LoVo (cell line): ENCODE measurements at places on chromosomes 12 and 14.

DNA sequence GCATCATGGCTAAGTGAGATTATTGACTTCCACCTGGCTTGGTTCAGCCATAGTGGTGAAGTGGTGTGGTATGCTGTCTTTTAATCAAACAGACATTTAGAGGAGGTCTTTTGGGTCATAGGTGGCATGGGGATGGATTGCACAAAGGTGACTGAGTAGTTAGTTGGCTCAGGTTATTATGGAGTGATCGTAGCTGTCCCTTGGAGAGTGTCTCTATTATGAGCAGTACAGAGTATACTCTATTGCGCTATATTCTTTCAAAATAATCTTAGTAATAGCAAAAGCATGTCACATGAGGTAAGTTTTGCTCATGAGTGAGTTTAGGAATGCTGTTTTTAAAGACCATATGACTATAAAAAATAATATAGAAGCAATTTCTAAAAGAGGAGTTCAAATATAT, 60.4 kb downstream of the RASSF8 start:
- DNase-seq = no peak

GRCh38 chr12:112595410-112595809, 176.7 kb downstream of the PTPN11 start:
- no peak for DNase-seq

GRCh38 chr12:62361048-62361447, 100.8 kb downstream of the USP15 start:
- no peak for DNase-seq

- DNase-seq = no peak
Measured at GRCh38 chr12:27981874-27982273, 9.3 kb upstream of the PTHLH start.

DNA sequence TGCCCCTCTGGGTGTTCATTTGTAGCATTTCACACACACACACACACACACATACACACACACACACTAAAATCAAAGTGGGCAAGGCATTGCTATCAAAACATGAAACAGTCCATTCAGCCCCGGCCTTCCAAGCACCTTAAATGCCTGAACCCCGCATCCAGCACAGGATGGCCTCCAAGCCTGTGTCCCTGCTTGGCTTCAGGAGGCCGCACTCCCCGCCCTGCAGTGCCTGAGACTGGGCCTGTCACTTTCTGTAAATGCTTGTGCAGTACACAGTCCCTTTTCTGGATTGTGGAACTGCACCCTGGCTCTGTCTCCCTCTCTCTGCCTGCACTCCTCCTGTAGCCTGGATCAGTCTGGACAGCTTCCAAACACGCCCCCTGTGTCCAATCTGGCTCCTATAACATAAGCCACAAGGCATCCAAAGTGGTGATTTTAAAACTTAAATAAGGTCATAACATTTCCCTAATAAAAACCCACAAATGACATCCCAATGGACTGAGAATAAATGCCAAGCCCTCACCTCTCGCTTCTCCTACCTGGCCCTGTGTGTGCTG, 972.2 kb upstream of the TMEM132C start:
- DNase-seq = no peak

DNA sequence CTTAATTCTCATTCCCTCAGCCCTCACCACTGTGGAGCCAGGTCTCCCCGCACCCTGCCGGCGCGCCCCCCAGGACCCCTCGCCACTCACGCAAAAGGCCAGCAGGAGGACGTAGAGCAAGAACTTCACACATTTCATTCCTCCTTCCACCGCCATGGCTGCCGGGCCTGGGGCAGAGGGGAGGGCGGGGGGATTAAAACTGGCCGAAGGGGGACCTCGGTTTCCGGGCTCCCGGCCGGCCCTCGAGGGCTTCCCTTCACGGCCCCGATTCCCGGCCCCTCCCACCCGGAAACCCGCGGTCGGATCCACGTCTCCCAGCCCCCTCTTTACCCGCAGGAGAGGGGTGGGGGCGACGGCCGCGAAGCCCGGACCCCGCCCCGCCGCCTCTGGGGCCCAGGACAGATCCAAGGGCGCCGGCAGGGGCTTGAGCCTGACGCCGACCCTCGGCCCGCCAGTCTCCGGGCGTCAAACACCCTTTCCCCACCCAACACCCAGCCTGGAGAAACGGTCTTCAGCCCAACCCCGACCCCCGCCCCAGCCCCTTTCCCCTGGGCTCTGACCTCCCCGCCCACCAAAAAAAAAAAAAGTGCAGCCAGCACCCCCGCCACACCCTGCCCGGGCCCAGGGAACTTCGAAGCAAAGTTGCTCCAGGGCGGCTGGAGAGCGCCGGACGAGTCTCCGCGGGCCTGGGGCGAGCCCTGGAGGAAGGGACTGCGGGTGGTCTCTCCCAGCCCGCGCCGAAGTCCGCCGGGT, 447 bp downstream of the CD63 start:
- peak; percentile 49 for DNase-seq

- no peak for DNase-seq
Measured at GRCh38 chr14:38910092-38910491, 192.9 kb downstream of the SEC23A start.

DNA sequence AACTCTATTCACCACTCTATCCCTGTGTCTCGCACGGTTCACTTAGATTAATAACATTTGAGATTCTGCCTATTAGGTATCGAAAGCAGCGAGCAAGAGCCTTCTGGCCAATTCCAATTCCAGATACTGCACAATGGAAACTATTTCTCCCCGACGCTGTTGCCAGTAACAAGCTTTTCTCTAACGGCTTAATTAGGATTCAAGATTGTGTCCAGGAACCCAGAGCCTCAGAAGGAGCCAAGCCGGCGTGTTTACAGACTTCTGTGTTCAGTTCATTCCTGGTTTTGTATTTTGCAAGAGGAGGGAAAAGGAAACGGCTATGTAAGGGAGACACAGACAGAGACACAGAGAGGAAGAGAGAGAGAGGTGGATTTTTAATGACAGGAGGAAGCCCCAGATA, 185.6 kb downstream of the DICER1 start:
- DNase-seq = no peak

DNA sequence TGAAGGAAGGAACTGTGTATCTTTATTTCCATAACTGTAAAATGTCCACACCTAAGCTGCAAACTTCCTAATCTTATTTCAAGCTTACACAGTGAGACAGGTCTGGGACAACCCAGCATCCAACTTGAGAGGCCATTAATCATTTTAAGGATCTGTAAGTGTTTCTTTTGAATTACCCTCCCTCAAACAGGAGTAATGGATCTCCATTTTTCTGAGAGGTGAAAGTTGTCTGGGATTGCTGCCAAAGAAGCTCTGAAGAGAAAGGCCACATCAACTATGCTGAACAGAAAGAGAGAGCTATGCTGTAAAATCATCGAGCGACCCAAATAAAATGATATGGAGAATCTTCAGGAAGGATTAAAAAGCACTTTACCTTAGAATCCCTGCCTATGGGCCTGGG, 131.7 kb upstream of the CPNE8 start:
- DNase-seq = no peak

GRCh38 chr12:33026791-33027190, 130.2 kb upstream of the PKP2 start:
- DNase-seq = no peak

GRCh38 chr14:72975770-72976169, 49.5 kb downstream of the DCAF4 start:
- DNase-seq = no peak

- DNase-seq = no peak
Measured at GRCh38 chr14:47596232-47596631, 79.2 kb downstream of the MDGA2 start.

DNA sequence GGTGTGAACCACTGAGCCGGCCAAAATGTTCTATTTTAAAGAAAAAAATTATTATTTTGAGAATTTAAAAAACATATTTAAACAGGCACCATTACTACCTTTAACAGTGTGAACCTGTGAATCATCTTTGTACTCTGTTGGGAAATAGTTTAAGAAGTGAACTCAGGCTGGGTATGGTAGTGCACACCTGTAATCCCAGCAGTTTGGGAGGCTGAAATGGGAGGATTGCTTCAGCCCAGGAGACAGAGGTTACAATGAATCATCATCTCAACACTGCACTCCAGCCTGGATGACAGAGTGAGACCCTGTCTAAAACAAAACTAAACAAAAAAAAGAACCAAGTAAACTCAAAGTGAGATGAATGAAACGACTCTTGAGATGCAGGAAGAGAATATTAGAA, 3.1 kb upstream of the WDR89 start:
- no peak for DNase-seq

DNA sequence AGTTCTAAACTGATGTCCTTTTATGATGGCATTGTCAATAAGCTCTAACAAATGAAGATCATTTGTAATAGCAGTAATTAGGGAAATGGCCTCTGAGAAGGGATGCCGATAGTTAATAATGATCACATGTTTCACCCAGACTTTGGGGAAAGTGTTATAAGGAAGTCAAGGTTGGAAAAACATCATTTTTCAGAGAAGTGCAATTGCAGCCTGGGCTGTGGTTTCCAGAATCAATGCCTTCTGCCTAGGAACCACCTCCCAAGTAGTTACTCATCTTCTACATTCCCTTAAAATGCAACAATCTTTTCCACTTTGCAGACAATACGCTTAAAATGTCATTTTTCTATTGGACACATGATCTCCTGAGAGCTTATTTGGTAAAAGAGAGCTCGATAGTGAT, 879 bp downstream of the EDDM3A start:
- no peak for DNase-seq

GRCh38 chr12:2264651-2265232, 212.0 kb downstream of the CACNA1C start:
- DNase-seq = no peak
